ENCODE measurements at places on chromosomes 1 and 21.

DNA sequence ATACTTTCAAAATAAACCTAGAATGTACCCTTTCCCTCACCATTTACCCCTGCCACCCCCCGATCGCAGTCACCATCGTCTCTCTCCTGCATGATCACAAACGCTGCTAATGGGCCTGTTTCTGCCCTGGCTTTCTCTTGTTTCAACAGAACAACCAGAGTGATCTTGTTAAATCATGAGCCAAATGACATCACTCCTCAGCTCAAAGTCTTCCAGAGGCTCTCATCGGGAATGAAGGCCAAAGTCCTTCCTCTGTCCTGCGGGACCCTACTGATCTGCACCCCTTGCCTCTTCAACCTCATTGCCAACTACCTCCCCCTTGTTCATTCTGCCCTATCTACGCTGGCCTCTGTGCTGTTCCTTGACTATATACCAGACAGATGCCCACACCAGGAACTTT lies 39.4 kb upstream of the PTGFRN start:
- DNase-seq: no peak

DNA sequence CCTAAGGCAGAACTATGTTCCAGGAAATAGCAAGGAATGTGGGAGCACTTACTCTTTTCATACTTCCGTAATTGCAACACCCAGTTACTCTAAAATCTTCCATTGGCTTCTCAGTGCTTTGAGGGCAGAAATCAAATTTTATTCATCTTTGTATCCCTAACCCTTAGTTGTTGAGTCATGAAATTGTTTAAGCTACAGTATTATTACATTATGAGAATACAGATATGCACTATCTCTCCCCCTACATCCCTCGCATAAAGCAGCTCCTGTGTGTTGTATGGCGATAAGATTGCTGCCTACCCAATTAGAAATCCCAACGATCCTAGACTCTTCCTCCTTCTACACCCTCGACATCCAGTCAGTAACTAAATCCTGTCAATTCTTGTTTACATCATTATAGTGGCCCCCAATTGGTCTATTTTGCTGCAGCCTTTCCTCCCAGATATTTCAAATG lies 2.6 kb downstream of the AIDA start:
- no peak for DNase-seq

DNA sequence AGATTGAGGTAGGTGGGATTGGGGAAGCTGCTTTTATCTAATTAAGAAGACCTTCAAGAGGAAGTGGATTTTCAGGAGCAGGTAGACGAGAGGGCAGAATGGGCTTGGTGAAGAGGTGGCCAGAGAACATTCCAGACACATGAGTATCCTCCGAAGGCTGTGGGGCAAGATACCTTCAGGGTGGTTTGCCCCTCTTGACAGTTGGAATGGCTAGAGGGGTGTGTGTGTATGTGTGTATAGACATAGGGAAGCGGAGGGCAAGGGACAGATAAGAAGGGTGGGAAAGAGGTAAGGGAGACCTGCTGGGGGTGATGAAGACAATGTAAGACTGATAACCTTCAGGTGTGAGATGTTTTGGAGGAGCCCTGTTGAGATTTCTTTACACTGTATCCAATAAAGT lies 46.8 kb upstream of the TSPAN2 start:
- DNase-seq: no peak

DNA sequence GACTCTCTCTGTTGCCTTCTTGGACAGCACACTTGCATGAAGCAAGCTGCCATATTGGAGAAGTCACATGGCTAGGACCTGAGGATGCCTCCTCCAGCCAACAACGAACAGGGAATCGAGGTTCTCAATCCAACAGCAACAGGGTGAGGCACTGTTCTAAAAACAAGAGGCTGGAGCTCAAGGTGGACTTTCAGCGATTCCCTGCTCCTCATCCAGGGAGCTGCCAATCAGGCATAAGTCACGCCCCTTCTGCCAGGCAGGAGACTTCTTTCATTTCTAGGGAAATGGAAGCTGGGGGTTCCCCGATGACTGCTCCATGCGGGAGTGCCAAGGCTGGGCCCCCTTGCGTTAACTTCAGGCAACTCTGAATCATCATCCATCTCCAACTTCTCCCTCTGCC lies 22.7 kb upstream of the IFNAR1 start:
- no peak for DNase-seq

- DNase-seq: no peak
These were observed 94.7 kb downstream of the CCDC185 start for GRCh38 chr1:223487887-223488259.

GRCh38 chr1:22930240-22930912 lies 42.3 kb downstream of the LACTBL1 start:
- DNase-seq: peak; percentile 45

DNA sequence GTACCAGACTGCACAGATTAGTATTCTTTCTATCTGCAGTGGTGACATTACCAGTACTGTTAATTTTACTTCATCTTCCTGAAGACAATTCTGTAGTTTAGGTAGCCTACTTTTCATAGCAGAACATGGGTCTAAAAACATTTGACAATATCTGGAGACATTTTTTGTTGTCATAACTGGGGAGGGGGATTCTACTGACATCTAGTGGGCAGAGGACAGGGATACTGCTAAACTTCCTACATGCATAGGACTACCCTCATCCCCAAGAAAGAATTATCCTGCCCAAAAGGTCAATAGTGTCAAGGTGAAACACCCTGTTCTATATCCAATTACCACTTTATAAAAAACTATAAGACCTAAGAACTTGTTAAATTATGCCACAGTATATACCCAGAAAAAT lies 3.4 kb upstream of the ARHGAP29 start:
- no peak for DNase-seq

DNA sequence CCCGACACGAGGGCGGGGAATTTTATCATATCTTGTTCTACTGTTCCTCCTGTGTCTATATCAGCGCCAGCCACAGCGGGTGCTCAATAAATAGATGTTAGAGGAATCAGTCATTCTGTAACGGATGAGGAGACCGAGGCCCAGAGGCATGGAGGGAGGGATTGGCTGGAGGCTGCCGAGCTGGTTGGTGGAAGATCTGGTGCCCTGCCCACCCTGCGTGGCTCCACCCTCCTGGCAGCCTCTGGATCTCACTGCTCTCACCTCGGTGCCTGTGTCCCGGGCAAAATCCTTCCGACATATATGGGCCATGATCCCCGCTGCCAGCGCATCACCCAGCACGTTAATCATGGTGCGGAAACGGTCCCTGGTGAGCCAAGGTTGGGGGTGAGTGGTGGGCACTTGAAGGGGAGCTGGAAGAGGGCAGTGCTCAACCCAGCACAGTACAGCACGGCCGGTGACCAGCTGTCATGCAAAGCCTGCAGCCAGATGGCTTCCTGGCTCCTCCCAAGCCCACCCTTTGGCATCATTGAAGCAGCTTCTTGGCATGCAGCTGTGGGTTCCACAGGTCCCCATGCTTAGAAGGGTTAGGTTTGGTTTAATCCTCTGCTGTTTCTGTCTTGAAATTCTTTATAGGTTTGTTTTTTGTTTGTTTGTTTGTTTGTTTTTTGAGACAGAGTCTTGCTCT lies 26.7 kb downstream of the PODN start:
- no peak for DNase-seq

DNA sequence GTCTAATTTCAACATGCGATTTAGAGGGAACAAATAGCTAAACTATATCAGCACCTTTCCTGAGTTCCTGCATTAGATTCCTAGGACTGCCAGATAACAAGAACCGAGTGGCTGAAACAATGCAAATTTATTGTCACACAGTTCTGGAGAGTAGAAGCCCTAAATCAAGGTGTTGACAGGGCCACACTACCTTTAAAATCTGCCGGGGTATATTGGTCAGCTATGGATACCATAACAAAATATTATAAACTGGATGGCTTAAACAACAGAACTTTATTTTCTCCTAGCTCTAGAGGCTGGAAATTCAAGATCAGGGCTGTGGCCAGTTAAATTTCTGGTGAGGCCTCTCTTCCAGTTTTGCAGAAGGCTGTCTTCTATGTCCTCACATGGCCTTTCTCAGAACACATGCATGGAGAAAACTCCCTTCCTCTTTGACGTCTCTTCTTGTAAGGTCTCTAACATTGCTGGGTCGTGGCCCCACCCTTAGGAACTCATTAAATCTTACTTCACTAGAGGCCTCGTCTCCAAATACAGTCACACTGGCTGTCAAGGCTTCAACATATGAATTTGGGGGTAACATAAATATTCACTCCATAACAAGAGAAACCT lies 144.3 kb downstream of the FCRL5 start:
- DNase-seq: no peak

- DNase-seq: no peak
These were observed 157.4 kb downstream of the ACTL8 start for GRCh38 chr1:17912491-17912890.

GRCh38 chr1:115088871-115089419 lies 358 bp downstream of the TSPAN2 start:
- DNase-seq: no peak

DNA sequence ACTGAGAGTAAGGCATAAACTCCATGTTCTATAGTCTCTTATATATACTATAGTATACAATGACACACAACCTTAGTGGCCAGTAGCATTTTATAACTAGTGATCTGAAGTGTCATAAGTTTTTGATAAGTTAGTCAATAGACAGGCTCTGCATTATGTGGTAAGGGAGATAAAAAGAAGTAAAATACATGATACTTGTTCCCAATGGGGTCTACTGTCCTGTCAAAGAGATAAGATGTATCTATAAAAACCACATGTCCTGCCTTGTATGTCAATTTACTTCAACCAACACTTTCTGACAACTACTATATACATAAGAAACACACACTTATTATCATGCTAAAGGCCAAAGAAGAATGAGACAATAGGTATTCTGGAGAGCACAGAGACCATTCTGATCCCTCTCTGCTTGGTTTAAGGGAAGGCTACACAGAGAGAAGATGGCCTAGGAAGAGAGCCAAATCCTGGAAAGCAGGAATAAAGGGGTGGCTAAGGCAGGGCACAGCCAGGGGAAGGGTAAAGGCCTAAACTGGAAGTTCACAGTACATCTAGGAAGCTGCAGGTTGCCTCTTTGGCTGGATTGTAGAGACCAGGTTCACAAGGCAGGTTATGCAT lies 91.4 kb downstream of the LYST start:
- DNase-seq: no peak

GRCh38 chr1:108848806-108849205 lies 8.1 kb downstream of the AKNAD1 start:
- DNase-seq: no peak

DNA sequence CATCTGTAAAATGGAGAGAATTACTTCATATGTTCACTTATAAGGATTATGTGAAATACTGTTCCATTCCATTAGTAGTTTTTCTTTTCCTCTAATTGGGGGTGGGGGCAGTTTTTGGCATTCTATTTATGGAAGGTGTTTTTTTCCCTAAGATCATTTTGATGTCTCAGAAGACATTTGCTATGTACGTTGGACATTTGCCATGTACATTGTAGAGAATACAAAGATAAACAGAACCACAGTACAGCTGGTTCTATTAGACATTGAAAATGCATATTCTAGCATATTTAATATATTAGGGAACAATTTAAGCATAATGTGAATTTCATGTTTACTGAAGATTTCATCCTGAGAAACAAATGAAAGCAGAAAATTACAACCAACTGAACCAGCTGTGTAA lies 98.5 kb downstream of the PTBP2 start:
- no peak for DNase-seq

Measured in activated T-cell treated with anti-CD3 and anti-CD28 coated beads, Interleukin-2, amount 50 U/mL, for 24 hours (primary cell).